Activated CD4-positive, alpha-beta T cell treated with anti-CD3 and anti-CD28 coated beads for 24 hours (primary cell): ENCODE measurements at places on chromosomes 5 and 9.

DNA sequence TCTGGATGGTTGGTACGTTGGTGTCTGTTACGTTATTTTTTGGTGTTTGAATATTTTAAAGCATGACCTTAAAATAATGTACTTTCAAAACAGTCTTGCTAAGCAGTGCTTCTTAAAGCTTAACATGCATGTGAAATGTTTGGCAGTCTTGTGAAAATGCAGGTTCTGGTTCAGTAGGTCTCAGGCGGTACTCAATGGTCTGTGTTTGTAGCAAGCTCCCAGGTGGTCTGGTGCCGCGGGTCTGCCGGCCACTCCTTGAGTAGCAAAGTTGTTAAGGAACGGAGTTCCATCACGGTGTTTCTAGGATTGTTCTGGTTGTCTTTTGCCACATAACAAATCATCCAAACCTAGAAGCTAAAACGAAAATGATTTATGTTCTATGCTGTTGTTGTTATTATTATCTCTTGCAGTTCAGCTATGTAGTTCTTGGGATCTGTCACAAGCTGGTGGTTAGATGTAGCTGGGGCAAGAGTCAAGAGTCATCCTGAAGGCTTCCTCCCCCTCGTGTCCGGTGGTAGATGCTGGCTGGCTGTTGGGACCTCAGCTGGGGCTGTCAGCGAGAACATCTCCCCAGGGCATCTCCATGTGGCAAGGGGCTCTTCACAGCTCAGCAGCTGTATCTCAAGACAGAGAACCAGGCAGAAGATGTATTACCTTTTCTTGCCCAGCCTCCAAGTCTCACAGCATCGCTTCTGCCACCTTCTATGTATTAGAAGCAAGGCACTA is 186.8 kb downstream of the PALM2AKAP2 start:
- no peak for DNase-seq

GRCh38 chr9:353077-353476 is 138.4 kb downstream of the DOCK8 start:
- no peak for DNase-seq

- DNase-seq = no peak
These were observed 79.1 kb upstream of the OLFM1 start for GRCh38 chr9:135008416-135008815.

DNA sequence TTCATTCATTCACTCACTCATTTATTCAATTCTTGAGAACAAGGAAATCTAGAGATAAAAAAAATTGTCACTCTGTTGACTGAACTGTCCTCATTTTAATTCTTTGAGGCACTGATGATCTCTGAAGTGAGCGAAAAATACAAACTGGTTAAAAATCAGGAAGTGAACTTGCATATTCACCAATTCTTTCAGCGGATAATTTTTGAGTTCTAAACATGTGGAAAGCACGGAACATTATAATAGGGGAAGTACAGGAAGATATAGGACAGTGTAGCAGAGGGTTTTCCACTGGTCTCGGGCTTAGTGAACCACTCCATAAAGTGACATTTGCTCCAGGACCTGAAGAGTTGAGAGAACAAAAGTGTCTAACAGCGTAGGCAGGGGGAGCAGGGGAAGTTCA is 169.5 kb downstream of the TLR4 start:
- DNase-seq = no peak

- DNase-seq = no peak
These were observed 33.1 kb downstream of the GTF3C4 start for GRCh38 chr9:132703336-132703735.

DNA sequence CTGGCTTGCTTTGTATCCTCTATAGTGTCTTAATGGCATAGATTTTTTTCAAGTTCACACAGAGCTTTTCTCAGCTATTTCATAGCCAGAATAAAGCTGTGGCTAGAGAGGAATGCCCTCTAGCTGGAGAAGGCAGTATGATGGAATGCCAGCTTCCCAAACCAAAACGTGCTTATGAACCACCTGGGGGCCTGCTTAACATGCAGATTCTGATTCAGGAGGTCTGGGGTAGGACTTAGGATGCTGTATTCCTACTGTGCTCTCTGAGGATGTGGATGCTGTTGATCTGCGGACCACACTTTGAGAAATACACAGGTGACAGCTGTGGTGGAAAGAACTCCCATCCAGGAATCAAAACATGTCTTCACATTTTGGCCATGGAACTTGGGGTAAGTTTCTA is 49.9 kb upstream of the DPYSL3 start:
- no peak for DNase-seq

DNA sequence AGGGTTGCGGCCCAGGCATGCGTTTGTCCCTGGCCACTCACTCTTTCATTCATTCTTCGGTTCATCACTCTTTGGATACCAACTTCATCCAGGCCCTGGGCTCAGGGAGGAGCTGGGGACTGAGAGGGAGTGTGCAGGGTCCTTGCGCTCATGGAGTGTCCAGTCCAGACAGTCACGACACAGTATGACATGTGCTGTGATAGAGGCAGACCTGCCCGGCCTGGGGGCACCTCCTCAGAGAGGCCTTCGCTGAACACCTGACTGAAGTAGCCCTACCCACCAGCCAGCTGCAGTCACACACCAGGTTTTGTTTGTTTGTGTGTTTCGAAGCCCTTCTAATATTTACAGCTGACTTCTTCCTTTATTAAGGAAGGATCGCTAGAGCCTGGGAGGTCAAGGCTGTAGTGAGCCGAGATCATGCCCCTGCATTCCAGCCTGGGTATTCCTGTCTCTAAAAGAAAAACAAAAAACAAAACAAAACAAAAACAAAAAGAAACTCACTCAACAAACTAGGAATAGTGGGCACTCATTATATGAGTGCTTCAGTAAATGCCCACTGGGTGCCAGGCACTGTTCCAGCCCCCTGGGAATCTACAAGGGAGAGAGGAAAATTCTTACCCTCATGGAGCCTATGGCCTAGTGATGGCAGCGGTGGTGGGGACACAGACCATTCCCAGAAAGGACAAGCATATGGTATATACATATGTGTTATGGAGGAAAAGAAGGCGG is 6.3 kb upstream of the PSD2 start:
- no peak for DNase-seq

GRCh38 chr9:113488071-113488470 is 24.5 kb downstream of the RGS3 start:
- DNase-seq = no peak

- no peak for DNase-seq
These were observed 76.9 kb upstream of the ADAMTSL1 start for GRCh38 chr9:18397076-18397475.

GRCh38 chr9:98576354-98576753 is 132.4 kb downstream of the GABBR2 start:
- no peak for DNase-seq

- no peak for DNase-seq
These were observed 29.9 kb downstream of the IRX2 start for GRCh38 chr5:2721385-2722138.

GRCh38 chr9:136693490-136694162 is 6.4 kb upstream of the AGPAT2 start:
- DNase-seq = no peak
